ENCODE measurements at places on chromosomes 7 and 10. TPM values are rescaled to one million over a fixed set of nuclear protein-coding genes. Genes with fewer than 3 reads are reported as not detected.

DNA sequence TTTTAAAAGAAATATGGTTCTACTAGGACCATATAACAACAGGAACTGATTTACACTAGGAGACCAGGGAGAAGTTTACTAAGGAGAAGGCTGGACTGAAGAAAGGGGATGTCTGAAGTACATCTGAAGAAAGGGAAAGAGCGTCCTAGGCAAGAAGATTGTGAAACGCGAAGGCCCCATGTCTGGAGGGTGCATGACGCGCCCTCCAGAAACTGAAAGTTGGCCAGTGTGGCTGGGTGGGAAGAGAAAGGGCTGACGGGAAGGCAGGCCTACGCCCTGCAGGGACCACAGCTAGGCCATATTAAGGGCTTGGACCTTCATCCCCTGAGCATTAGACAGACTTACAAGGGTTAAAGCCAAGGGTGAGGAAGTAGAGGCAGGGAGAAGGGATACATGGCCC is 158.0 kb downstream of the TRIL start:
- no peak overlapping the region for H3K4me3 ChIP-seq
- no peaks in the 10 kb centered on the region for H3K27me3 ChIP-seq
- DNase-seq = peak; percentile 67

- H3K4me3 ChIP-seq = no peak overlapping the region
- DNase-seq = no peak
- H3K27me3 ChIP-seq = no peaks in the 10 kb centered on the region
- H3K36me3 ChIP-seq = no peaks in the 10 kb centered on the region
These were observed 52.9 kb downstream of the AUTS2 start for GRCh38 chr7:69651101-69651590.

- H3K4me1 ChIP-seq = peaks cover 51% of the 10 kb centered on the region
- no peak overlapping the region for H3K27ac ChIP-seq
- DNase-seq = no peak
- no peak overlapping the region for H3K4me3 ChIP-seq
- H3K27me3 ChIP-seq = no peaks in the 10 kb centered on the region
These were observed 11.5 kb downstream of the GSAP start for GRCh38 chr7:77404641-77405040.

GRCh38 chr10:54826994-54827560 is 26.0 kb upstream of the PCDH15 start:
- H3K27me3 ChIP-seq = no peaks in the 10 kb centered on the region
- no peaks in the 10 kb centered on the region for H3K4me1 ChIP-seq
- no peak for DNase-seq
- H3K36me3 ChIP-seq = no peaks in the 10 kb centered on the region

GRCh38 chr7:30459591-30460245 is 18.9 kb downstream of the NOD1 start:
- H3K36me3 ChIP-seq = peaks cover 13% of the 10 kb centered on the region
- no peaks in the 10 kb centered on the region for H3K27me3 ChIP-seq
- peaks cover 38% of the 10 kb centered on the region for H3K4me1 ChIP-seq
- peak overlapping the region; percentile 53 for H3K27ac ChIP-seq
- no peak overlapping the region for H3K4me3 ChIP-seq

DNA sequence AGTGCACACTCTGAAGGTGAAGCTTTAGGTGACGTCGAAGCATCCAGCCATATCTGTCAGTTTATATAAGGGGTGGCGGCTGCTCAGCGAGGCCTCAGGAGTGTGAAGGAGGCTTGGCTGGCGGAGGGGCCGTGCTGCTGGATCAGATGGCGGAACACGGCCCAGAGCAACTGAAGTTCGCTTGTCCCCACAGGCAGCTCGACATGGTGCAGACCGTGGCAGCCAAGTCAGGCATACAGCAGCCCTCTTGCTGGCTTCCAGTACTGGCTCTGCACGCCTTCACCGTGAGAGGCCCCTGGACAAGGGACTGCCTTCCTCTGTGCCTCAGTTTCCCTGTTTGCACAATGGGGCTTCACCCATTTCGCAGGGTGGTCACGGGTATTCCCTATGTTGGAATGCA is 443.5 kb downstream of the DNAJB6 start:
- H3K4me1 ChIP-seq = no peaks in the 10 kb centered on the region
- no peak for DNase-seq

GRCh38 chr10:28179006-28179742 is 123.7 kb downstream of the MPP7 start:
- no peaks in the 10 kb centered on the region for H3K4me1 ChIP-seq
- H3K27ac ChIP-seq = no peak overlapping the region
- no peak overlapping the region for H3K4me3 ChIP-seq
- no peaks in the 10 kb centered on the region for H3K27me3 ChIP-seq
- no peaks in the 10 kb centered on the region for H3K36me3 ChIP-seq
- no peak for DNase-seq

DNA sequence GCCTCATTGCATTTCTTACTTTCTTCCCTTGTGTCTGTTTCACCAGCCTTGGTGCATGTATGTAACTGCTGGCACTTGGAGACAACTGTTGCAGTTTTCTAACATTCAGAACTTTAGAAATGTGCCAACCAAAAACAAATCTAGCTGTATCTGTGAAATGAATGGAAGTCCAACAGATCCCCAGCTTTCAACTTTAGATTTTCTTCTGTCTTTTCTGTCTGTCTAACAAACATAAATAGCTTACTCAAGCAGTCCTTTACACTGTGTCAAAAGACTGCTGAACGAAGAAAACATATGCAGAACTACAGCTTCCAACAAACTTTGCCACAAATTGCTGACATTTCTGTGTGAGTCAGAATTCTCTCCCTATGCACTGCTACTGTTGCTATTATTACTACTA is 30.9 kb downstream of the SORCS1 start:
- no peaks in the 10 kb centered on the region for H3K4me1 ChIP-seq
- H3K27me3 ChIP-seq = no peaks in the 10 kb centered on the region
- no peak for DNase-seq
- H3K4me3 ChIP-seq = no peak overlapping the region
- H3K36me3 ChIP-seq = no peaks in the 10 kb centered on the region

DNA sequence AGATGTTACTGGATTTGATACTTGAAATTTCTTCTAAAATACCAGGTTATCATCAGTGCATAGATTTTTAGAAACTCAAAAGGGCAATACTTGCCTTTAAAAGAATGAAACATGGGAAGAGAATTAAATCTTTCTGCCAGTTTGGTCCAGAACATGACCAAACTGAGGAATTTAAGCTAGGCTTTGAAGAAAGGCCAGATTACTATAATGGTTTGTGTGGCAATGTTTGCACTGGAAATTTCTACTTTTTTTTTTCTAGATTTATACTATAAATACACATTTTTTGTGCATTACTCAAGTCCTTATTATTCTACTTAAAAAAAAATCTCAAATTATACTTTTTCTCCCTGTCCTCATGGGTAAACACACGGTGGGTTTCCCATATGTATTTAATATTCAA is 9.2 kb downstream of the MKX start:
- no peak overlapping the region for H3K27ac ChIP-seq
- no peaks in the 10 kb centered on the region for H3K36me3 ChIP-seq

DNA sequence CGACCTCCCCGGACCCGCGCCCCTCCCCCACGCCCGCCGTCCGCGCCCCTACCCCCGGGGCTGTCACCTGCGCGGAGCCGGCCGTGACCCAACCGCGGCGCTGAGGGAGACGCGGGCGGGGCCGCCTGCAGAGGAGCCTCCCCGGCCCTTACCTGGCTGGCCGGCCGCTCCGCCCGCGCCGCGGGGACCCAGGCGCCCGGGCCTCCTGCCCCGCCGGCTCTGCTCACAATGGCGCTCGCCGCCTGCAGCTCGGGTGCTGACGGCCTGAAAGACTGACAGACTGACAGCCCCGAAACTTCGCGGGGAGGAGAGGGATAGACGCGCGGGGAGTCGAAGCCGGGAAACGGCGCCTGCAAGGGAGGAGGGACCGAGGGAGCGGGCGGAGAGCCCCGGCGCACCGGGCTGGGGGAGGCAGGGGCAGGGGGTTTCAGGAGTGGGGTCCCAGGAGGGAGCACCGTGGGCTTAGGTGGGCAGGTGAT is 393 bp downstream of the ZNF467 start:
- H3K27me3 ChIP-seq = no peaks in the 10 kb centered on the region
- H3K36me3 ChIP-seq = peaks cover 7% of the 10 kb centered on the region
- peak; percentile 54 for DNase-seq
- peak overlapping the region; percentile 59 for H3K4me3 ChIP-seq

DNA sequence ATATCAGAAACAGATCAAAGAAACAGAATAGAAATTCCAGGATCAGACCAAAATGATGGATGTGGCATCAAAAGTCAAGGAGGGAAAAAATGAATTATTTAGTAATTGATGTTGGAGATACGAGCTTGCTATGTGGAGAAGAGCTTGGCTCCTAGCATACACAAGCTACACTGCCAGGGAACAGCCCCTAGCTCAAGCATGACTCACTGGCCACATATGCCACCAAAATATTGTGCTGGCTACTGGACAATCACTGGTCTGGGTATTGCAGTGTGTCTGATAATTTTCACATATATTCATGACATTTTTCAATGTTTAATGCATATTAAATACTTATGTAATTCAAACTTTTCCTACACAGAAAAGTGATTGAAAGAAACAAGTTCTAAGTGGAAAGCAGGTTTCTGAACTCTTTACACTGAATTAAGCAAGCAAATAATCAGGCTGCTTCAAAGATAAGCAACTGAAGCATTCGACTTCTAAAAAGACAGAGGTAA is 59.3 kb downstream of the OAT start:
- H3K4me1 ChIP-seq = peaks cover 9% of the 10 kb centered on the region
- no peak overlapping the region for H3K27ac ChIP-seq
- H3K36me3 ChIP-seq = no peaks in the 10 kb centered on the region
- no peaks in the 10 kb centered on the region for H3K27me3 ChIP-seq
- H3K4me3 ChIP-seq = no peak overlapping the region

- H3K27ac ChIP-seq = no peak overlapping the region
- no peaks in the 10 kb centered on the region for H3K36me3 ChIP-seq
These were observed 34.1 kb upstream of the NPFFR1 start for GRCh38 chr10:70317943-70318318.

DNA sequence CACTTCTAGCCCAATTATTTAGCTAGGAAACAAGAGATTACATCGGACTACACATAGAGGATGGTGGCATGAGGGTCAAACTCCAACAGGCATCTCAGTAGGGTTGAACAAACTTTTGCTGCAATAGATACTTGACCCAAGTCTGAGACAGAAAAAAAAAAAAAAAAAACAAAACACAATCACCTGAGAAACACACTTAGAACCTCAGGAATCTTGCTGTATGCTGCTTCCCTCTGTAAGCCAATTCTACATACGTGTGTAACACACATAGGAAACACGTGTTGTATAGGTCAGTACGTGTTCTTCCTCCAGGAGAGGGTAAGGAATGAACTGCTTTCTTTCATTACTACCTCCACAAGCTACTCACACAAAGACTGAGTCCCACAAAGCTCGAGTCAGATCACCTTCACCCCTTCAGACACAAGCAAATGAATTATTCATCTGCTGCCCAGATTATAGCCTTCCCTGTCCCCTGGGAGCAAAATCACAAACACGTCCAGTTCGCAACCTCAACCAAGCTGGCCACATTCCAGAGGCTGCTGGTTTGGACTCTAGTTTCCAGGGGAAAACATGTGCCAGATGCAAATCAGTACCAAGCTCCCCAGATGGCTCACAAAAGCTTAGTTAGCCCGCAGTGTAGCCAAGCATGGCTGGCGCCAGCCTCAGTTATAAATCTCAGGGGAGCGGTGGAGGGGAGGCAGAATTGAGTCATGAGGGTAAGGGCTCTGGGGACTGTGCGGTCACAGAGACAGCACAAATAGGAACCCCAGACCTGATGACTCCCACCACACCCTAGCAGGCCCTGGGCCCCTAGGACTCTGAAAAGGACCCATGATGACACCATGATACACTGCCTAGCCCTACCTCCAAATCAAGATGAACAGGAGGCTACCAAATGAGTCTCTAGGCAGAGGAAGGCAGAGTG is 15.1 kb downstream of the PSAP start:
- H3K4me3 ChIP-seq = no peak overlapping the region
- H3K27ac ChIP-seq = peak overlapping the region; percentile 88
- peak; percentile 66 for DNase-seq

GRCh38 chr7:103702454-103702853 is 256.4 kb upstream of the SLC26A5 start:
- H3K4me1 ChIP-seq = no peaks in the 10 kb centered on the region
- H3K27me3 ChIP-seq = no peaks in the 10 kb centered on the region
- no peaks in the 10 kb centered on the region for H3K36me3 ChIP-seq
- no peak for DNase-seq
- H3K4me3 ChIP-seq = no peak overlapping the region

DNA sequence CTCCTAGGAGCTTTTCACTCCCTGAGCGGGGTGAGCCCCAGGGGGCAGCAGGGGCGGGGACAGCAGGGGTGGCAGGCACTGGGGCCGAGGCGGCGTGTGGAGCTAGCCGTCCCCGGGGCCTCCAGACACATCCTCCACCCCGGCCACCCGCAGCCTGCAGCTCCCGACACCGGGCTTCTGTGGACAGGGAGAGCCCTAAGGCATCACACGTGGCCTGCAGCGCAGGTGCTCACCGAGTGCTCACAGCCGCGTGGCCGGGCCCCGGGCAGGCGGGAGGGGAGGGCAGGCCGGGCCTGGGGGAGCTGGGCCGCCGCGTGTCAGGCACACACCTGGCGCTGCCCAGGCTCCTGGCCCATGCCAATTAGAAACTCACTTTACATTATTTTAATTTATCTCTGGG is 51.4 kb downstream of the MICALL2 start:
- no peaks in the 10 kb centered on the region for H3K36me3 ChIP-seq
- no peak for DNase-seq
- peaks cover 5% of the 10 kb centered on the region for H3K4me1 ChIP-seq
- H3K27me3 ChIP-seq = peaks cover 87% of the 10 kb centered on the region

GRCh38 chr7:31256506-31256905 is 84.0 kb downstream of the NEUROD6 start:
- no peak for DNase-seq
- H3K4me3 ChIP-seq = no peak overlapping the region
- no peaks in the 10 kb centered on the region for H3K27me3 ChIP-seq
- no peak overlapping the region for H3K27ac ChIP-seq
- no peaks in the 10 kb centered on the region for H3K36me3 ChIP-seq

DNA sequence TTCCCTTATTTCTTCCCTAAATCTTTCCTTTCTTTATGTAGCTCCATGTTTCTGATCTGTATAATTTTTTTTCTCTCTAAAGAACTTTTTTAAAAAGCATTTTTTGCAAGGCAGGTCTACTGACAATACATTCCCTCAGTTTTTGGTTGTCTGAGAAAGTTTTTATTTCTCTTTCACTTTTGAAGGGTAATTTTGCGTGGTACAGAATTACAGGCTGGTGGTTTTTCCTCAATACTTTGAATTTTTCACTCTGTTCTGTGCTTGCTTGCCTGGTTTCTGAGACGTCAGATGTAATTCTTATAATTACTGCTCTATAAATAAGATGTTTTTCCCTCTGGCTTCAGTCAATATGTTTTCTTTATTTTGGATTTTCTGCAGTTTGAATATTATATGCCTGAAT is 205.4 kb upstream of the VSTM2A start:
- H3K36me3 ChIP-seq = no peaks in the 10 kb centered on the region
- peak overlapping the region; percentile 7 for H3K27ac ChIP-seq
- H3K4me1 ChIP-seq = no peaks in the 10 kb centered on the region

SPDYE11 gene
- not detected for total RNA-seq

ZEB1 gene
- total RNA-seq = 135 TPM

PIP gene
- not detected for total RNA-seq

CDC123 gene
- 43.7 TPM for total RNA-seq

FZD8 gene
- total RNA-seq = 4.0 TPM

NPY4R2 gene
- total RNA-seq = not detected

BRI3 gene
- total RNA-seq = 274 TPM

All from heart left ventricle (tissue), 16 donors.